ENCODE measurements at places on chromosomes 2 and 18.
A peak's percentile ranks its signal among the peaks of the same experiment; 100 is the strongest.

DNA sequence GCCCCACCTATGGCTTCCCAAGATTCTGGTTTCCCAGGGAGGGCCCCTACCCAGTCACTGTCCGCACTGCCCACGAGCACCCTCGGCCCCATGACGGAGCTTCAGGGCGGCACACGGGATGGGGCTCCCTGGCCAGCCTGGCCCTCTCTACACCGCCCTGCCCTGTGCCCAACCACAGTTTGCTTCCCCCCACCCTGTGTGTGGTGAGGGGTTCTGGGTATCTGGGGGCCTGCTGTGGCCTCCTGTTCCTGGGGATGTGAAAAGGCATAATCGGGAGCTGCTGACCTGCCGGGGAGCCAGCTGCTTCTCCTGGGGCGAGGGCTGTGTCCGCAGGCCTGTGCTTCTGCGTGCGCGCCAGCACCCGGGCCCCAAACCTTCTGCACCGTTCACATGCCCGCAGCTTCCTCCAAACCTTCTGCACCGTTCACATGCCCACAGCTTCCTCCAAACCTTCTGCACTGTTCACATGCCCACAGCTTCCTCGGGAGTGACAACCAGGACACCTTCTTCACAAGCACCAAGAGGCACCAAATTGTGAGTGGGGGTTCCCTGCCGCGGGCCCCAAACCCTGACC is 12.4 kb downstream of the ANO7 start:
- no peak for DNase-seq

GRCh38 chr2:130727286-130727924 is 1.5 kb upstream of the GPR148 start:
- peak; percentile 58 for DNase-seq

DNA sequence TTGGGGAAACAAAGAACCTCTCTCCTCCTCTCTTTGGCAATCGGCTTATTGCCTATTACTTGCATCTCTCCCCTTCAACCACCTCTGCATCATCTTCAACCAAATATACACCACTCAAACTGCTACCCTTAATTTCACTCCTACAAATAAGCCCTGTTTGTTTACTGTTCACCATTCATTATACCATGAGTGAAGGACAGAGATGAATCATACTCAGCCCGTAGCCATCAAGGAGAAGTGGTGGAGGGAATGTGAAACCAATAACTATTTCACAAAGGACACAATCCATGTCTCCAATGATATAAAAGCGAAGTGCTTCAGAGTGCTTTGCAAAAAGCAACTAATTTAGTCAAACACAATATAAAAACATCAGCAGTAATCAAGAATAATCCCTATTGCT is 76.8 kb downstream of the CACNB4 start:
- no peak for DNase-seq

- DNase-seq, result no peak
These were observed 11.6 kb upstream of the CPS1 start for GRCh38 chr2:210544831-210545230.

DNA sequence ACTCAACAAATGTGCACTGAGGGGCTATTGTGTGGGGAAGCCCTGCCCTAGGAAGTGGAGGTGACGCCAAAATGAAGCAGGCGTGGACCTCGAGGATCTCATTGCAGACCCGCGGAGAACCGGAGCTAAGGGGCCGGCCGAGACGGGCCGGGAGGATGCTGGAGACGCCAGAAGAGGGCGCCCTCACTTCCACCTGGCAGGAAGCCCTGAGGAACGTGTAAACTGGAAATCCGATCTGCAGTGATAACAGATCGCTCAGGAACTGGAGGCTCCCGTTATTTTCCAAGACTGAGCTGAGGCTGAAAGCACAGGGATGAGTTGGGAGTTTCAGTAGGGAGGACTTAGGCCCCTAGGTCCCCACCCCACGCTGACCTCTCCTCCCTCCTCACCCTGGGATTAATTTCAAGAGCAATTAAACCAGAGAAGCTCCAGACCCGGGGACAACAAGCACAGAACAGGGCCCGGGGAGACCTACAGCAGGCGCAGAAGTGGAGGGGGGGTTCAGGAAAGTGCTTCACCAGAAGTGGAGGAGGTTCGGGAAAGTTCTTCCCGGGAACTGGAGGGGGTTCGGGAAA is 7.7 kb upstream of the COL6A3 start:
- DNase-seq, result peak; percentile 13
